ENCODE measurements at places on chromosomes 11 and 22.

- DNase-seq = no peak
Observed at GRCh38 chr11:103904324-103904667, 132.1 kb upstream of the DDI1 start.

- DNase-seq = peak; percentile 16
Observed at GRCh38 chr22:44664149-44664548, 37.9 kb upstream of the PRR5 start.

DNA sequence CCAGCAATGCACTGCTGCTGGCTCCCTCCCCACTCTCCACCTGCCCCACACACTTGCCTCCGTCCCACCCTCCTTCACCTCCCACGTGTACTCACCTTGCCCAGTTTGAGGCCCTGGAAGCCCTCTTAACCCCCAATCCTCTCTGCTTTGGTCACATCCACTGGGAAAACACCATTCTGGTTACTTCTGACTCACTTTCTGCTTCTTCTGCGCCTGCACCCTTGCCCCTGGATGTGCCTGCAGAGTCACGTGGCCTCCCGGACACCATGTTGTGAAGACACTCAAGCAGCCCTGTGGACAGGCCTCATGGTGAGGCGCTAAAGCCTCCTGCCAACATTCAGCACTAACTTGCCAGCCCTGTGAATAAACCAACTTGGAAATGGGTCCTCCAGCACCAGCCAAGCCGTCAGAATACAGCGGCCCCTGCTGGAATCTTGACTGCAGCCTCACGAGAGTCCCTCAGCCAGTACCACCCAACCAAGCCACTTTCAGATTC lies 2.6 kb upstream of the NAALADL1 start:
- no peak for DNase-seq

DNA sequence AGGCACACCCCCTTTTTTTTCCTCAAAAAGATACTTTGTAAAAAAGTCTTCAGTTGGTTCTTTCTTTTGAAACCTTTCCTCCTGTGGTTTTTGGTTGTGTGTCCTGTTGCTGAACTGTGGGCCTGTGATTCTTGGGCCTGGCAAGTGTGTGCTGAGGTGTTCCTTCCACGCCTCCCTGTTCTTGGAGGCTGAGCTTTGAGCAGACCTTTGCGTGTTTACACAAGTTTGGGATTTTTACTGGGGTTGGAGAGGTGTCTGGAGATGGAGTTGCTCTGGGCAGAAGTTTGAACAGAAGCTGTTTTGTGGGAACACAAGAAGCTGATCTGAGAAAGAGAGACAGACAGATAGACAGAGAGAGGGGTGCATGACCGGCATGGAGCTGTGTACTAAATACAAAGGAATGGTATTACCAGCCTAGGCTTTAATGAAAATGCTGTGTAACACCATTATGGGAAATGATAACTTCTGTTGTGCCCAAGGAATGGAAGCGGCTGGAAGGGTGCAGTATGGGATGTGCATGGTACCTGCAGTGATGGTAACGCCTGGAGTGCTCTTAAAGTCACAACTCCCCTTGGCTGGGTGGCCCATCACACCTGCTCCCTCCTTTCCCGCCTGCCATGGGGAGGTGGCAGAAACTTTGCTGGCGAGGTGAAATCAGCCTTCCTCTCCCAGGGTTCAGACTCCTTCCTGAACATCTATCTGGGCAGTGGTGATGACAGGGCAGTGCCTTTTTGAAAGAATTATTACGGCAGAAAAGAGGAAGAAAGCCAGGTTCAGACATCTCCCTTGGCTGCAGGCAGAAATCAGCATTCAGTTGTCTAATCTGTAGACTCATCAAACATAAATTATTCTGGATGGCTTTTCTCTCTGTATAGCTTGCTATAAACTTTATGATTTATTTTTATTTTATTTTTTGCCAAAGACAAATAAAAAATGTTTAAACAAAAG lies 70.4 kb downstream of the LDLRAD3 start:
- no peak for DNase-seq
